CD4-positive, alpha-beta T cell treated with Interferon alpha-2 for 1 hour (primary cell): ENCODE measurements at places on chromosomes 7 and 10.

GRCh38 chr7:74535951-74536356 lies 82.2 kb downstream of the GTF2IRD1 start:
- DNase-seq = no peak

- DNase-seq = no peak
Observed at GRCh38 chr10:10903620-10904019, 114.1 kb upstream of the CELF2 start.

DNA sequence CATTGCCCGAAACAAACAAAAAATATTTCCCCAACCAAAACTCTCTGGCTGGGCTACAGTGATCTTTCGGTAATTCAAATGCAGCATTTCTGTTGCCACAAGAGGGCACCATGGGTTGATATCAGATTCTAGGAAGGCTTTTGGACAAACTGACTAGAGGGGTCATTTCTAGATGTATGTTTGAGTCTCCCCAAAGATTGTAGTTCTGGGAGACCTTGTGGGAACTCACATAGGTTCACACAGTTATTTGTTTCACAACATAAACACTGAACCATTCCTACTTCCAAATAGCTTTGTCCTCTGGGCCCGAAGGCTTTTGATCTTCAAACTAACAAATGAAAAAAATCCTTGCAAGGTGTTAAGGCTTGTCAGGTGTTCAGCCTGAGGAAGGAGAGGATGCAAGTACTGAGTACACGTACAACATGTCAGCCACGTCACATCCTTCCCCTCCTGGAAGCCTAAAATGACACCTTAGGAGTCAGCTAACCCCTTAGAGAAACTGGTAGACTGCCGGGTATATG lies 37.0 kb upstream of the IL15RA start:
- peak; percentile 80 for DNase-seq

DNA sequence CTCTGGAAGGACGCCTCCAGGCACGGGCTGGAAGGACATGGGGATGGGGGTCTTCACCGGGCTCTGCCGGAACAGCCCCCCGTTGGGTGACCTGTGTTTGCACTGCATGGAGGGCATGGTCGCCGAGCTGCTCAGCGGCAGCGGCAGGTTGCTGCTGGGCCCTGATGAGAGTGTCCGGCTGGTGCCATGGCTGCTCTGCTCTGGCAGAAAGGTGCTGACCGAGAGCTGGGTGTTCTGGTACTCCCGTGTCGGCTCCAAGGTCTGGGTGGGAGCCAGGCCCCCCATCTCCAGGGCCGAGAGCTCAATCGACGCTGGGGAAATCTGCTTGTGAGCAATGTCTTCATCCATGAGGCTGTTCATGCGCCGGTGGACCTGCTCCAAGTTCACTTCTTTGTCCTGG lies 764.3 kb downstream of the GRID1 start:
- DNase-seq = no peak

GRCh38 chr10:4391683-4392082 lies 434.3 kb upstream of the AKR1E2 start:
- no peak for DNase-seq

GRCh38 chr10:55500931-55501559 lies 700.0 kb upstream of the PCDH15 start:
- DNase-seq = no peak

- no peak for DNase-seq
Observed at GRCh38 chr10:49694466-49694865, 15.0 kb downstream of the C10orf53 start.

DNA sequence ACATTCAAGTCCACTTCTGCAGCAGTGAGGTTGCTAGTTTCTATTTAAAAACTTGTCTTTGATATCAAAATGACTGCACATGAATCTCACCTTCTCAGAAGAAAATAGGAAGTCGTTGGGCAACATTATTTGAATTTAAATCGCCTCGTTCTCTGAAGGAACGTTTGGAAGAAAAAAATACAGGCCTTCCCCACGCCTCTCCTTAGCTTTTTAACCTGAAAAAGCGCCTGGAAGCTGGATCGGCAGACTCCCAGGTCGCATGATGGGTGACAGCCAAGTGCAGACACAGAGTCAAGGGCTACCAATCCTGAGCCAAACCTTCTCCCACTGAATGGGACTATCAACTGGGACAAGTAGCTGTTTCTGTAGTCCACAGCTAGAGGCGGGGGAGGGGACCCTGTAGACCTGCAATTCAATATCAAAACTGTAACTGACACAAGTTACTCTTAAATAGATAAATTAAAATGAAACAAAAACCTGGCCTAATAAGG lies 2.2 kb downstream of the FAM53B start:
- DNase-seq = peak; percentile 43

GRCh38 chr10:33066558-33067236 lies 108.7 kb upstream of the ITGB1 start:
- no peak for DNase-seq

DNA sequence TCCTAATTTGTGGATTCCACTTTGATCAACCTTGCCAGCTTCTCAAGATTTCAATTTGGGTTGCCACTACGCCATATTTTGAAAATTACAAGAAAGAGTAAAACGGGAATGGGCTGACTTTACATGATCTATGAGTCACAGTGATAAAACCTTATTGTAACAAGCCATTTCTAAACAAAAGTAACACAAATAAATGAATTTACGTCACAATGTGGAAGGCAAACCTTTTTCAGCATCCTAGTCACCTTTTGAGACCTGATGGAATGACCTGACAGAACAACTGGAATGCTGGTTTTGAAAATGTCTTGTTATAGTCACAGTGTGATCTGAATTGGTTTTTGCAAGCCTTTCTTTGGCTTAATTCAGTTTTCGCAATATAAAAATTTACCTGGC lies 85.9 kb downstream of the CDK6 start:
- DNase-seq = no peak

GRCh38 chr7:29780346-29780745 lies 26.0 kb upstream of the WIPF3 start:
- DNase-seq = no peak

DNA sequence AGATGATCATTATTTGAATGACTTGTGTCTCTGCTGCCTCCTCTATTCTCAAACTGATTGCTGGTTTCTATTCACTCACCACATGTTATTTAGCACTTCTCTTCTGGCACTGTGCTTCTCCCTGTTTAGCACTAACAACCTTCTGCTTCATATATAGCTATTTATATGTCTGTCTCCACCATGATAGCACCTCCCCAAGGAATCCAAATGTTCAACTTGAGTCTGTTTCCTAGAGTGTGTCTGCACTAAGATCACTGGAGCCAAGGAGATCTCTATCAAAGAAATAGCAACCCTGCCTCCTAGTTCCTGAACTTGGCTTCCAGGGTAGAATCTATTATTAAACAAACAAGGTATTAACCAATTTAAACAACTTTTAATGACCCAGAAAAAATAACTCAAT lies 104.5 kb downstream of the CYP26A1 start:
- DNase-seq = no peak
